ENCODE measurements at places on chromosomes 6 and 20.
A peak's percentile ranks its signal among the peaks of the same experiment; 100 is the strongest.

GRCh38 chr6:6725468-6726209 is 137.1 kb downstream of the LY86 start:
- DNase-seq, result no peak

GRCh38 chr20:20691477-20692235 is 20.8 kb downstream of the RALGAPA2 start:
- DNase-seq, result no peak

DNA sequence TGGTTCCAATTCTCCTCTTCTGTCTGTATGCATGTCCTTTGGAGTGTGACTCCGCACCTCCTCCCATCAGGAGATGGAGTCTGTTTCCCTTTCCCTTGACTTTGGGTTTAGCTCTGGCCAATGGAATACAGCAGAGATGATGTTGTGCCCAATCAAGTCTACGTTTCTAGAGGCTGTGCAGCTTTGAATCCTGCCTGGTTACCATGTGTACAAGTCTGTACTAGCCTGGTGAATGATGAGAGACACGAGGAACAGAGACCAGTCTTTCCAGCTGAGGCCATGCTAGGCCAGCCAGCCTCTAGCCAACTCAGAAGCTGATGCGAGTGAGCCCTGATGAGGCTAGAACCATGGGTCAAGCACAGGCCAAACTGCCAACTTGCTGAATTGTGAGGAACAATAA is 83.2 kb downstream of the LAMP5 start:
- DNase-seq, result no peak

GRCh38 chr6:157383471-157383870 is 2.5 kb downstream of the ZDHHC14 start:
- no peak for DNase-seq

DNA sequence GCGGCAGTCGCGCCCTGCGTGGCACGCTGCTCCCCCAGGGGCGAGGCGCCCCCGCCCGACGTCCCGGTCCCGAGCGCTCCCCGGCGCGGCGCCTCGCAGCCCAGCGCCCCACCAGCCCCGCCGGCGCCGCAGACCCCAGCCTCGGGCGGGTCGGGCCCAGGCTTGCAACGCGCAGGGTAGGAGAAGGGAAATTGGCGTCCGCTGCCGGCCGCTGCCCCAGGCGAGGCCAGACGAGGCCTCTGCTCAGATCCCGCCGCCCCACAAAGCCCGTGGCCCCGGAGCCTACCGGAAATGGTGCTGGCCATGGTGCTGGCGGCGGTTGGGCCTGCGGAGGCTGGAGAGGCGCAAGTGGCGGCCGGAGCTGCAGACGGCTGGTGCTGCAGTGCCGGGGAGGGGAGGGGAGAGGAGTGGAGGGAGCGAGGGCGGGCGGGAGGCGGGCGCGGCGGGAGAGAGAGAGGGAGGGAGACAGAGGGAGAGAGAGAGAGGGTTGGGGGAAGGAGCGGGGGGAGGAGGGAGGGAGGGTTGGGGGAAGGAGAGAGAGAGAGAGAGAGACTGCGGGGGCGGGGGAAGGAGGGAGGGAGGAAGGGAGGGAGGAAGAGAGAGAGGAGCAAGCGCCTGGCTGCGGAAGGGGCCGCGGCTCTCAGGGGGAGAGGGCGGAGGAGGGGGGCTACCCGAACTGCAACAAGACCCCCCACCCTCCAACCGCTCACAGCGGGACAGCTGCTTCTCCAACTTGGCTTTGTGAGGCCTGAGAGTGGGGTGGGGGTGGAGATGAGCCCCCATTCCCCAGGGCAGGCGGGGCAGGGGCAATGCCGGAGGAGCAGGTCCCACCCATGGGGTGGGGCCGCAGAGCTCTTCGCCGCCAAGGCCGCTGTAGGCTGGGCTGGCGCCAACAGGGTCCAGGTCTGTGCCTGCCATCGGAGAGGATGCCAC is at the start of gene STMN3:
Gene STMN3, minus strand, starts transcription at position 384 of the 933 bp plus-strand sequence. Its CDS starts 79 bp downstream, at position 305.
- peak; percentile 96 for DNase-seq

GRCh38 chr20:62949153-62949821 is 3.2 kb upstream of the SLC17A9 start:
- no peak for DNase-seq

DNA sequence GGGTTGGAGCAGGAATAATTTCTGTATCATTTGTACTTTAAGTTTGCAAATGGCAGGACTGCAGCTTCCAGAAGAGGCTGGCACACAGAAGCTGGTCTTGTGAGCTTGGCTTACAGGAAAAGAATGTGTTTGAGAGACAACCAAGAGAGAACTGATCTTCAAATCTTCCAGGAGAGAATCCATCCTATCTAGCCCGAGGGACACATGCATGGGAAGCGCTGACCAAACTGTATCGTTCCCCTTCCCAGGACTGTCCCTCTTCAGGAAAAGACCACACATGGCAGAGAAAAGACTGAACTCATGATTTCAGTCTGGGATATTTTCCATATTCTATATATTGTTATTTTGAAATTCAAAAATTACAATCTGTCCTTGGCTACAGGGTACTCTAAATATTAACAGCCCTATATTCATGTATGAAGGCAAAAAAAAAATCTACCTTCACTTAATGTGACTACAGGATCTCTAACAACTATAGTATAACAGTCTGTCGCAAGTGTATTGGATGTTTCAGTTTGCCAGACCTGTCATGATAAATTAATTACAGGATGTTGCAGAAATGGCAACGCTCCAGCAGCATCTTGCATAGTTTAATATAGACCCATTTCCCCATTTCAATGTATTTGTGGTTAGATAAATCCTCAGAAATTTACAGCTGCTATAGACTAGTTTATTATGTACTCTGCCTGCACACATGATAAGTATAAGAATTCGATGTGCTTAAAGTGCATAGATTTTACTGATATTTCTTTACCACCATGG is 99.4 kb downstream of the MYB start:
- no peak for DNase-seq

GRCh38 chr20:542777-543368 is 717 bp downstream of the CSNK2A1 start:
- peak; percentile 24 for DNase-seq

GRCh38 chr6:167665698-167666330 is 160.9 kb upstream of the AFDN start:
- DNase-seq, result no peak

GRCh38 chr6:161445021-161445799 is 171.3 kb upstream of the AGPAT4 start:
- no peak for DNase-seq

GRCh38 chr6:125794342-125795137 is 3.8 kb downstream of the NCOA7 start:
- DNase-seq, result no peak

DNA sequence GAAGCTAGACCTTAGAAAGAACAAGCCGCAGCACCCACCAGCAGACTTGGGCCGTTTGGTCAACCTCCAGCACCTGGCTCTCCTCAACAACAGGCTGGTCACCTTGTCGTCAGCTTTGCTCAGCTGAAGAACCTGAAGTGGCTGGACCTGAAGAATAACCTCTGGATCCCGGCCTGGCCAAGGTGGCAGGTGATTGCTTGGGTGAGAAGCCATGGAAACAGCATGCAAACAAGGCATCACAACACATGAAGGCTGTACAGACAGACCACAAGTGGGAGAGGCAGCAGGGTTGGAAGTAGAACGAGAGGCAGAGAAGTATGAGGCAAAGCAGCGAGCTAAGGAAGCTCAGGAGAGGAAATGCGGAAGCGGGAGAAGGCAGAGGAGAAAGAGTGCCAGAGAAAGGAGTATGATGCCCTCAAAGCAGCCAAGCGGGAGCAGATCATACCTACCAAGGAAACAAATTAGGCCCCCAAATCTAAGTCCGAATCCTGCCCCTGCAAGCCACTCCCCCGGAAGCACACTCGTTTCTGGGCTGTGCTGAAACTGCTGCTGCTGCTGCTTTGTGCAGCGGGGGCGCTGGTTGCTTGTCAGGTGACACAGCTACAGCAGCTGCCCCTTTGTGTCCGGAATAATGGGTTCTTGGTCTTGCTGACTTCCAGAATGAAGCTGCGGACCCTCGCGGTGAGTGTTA is 121.6 kb upstream of the LGSN start:
- peak; percentile 18 for DNase-seq
